ENCODE measurements at places on chromosomes 2 and 18. TPM values are rescaled to one million over a fixed set of nuclear protein-coding genes. Genes with fewer than 3 reads are reported as not detected.

PFN4 gene
- total RNA-seq, result 0.17 TPM

ARL4C gene
- total RNA-seq, result 79.7 TPM

RESP18 gene
- total RNA-seq, result not detected

PROKR1 gene
- not detected for total RNA-seq

VAMP5 gene
- 13.7 TPM for total RNA-seq

PRKAG3 gene
- total RNA-seq, result 0.52 TPM

TUBA3E gene
- not detected for total RNA-seq

RNF144A gene
- 0.72 TPM for total RNA-seq

DSC2 gene
- 0.07 TPM for total RNA-seq

GBX2 gene
- 0.13 TPM for total RNA-seq

MAPK4 gene
- under 0.01 TPM for total RNA-seq

CD207 gene
- not detected for total RNA-seq

ABCB11 gene
- 0.13 TPM for total RNA-seq

QPCT gene
- 8.8 TPM for total RNA-seq

CFAP221 gene
- total RNA-seq, result 0.13 TPM

ABHD1 gene
- 0.20 TPM for total RNA-seq

CYTIP gene
- 5.5 TPM for total RNA-seq

CDK15 gene
- total RNA-seq, result 1.5 TPM

MYCN gene
- 0.07 TPM for total RNA-seq

MOCOS gene
- total RNA-seq, result 5.6 TPM

FAM237A gene
- not detected for total RNA-seq

VIT gene
- total RNA-seq, result 8.9 TPM

NMUR1 gene
- total RNA-seq, result 0.07 TPM

RIT2 gene
- not detected for total RNA-seq

CLEC4F gene
- not detected for total RNA-seq

EGR4 gene
- not detected for total RNA-seq

IL1R1 gene
- 109 TPM for total RNA-seq

SRD5A2 gene
- total RNA-seq, result not detected

RGPD6 gene
- total RNA-seq, result 25.7 TPM

TFCP2L1 gene
- total RNA-seq, result under 0.01 TPM

CHST9 gene
- not detected for total RNA-seq

GPBAR1 gene
- total RNA-seq, result 0.03 TPM

ELOA2 gene
- not detected for total RNA-seq

CAPN13 gene
- total RNA-seq, result not detected

FAP gene
- 172 TPM for total RNA-seq

ERCC3 gene
- 40.7 TPM for total RNA-seq

CYS1 gene
- 2.6 TPM for total RNA-seq

PLCD4 gene
- 2.0 TPM for total RNA-seq

ANKRD62 gene
- total RNA-seq, result not detected

SERPINB10 gene
- total RNA-seq, result not detected

SATB2 gene
- total RNA-seq, result 11.7 TPM

FBXO48 gene
- 0.39 TPM for total RNA-seq
